ENCODE measurements at places on chromosomes 7 and 10.

DNA sequence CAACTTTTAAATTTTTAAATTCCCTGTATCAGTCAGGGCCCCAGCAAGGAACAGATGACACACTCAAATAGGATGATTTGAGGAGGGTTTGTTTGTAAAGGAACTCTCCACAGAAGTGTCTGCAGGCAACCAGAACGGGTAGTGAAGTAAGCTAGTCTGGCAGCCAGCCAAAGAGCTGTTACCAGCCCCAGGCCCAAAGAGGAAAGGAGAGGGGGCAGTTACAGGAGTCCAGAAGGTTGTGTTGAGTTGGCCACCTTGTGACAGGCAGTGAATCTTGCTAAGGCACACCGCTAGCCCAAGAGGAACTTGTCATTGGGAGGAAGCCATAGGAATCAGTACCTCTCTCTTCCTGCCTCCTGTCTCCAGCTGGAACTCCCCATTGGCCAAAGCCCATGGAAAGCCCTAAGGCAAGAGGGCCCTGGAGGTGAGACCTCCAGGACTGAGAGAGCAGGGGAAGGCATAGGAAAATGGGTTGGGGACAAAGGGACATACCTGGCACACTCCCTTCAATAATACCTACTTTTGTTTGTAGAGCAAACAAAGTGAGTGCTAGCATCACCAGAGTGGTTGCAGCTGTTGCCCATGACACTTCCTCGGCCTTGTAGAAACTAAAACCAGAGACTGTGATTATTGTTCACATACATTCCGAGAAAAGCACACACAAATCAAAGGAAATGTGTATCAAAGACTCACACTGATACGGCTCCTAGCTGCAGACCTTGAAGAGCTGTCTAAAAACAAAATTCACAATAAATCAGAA, 25.4 kb upstream of the GATAD1 start:
- no peak for DNase-seq

- no peak for DNase-seq
Observed at GRCh38 chr7:30476459-30477145, 2.0 kb downstream of the NOD1 start.

- no peak for DNase-seq
Observed at GRCh38 chr10:29763396-29763795, 128.6 kb upstream of the SVIL start.

DNA sequence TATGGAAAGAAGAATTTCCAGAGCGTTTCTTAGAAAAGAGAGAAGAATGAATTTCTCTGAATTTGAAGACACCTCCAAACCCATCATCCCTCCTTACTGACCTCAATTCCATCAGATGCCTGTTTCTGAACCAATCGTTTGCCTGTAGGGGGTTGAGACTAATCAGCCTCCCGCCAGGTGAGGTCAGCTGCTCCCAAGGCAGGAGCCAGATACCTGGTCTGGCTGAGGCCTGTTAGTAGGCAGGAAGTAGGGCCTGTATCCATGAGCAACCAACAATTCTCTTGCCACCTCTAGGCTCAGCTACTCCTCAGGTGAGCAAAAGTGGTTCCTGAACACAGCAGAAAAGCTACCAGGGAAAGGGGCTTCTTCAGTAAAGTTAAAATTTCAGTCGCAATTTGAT, 50.3 kb downstream of the HTR5A start:
- no peak for DNase-seq

GRCh38 chr7:122790591-122790990, 87.9 kb upstream of the RNF148 start:
- DNase-seq = no peak

DNA sequence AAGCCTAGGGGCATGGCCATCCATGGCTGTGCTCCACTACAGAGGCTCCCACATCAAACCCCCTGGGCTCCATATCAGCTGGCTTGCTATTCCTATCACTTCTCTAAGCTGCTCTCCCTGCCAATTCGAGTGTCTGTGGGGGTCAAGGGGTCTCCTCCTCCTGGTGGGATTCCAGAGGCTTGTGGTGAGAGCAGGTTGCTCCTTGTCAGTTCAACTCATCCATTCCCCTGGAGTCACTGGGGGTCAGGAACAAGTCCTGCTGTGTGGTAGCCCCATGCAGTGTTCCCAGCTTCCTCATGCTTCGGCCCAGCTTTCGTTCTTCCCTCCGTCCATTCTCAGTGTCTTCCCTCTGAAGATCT, 86.6 kb upstream of the UNC5B start:
- no peak for DNase-seq

GRCh38 chr7:8762803-8763202, 329.4 kb downstream of the NXPH1 start:
- DNase-seq = no peak

DNA sequence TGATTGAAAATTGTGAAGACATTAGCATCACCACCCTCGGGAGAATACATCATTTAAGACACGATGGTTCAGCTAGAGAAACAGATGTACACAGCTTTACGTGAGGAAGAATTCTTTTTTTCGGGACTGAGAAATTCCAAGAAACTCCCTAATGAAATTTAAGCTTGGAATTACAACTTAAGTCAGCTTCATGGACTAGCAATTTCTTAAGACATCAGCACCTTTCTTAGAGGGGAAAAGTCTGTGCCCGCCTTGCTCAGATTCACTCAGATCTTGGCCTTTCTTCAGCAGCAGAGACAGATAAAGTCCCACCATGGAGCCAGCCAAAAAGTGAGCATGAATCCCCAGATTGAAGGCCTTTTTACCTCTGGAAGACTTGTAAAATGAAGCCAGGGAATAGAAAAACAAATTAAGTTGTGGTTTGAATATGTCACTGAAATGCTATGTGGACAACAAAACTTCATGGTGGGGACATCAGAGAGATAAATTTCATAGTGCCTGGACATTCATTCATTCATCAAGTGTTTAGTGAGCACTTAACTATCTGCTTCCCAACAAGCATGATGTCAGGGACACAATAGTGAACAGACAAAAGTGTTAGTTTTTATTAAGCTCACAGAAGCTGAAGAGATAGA, 32.1 kb downstream of the PRKG1 start:
- DNase-seq = no peak

- DNase-seq = no peak
Observed at GRCh38 chr10:133257489-133258065, 19.1 kb downstream of the ADAM8 start.

DNA sequence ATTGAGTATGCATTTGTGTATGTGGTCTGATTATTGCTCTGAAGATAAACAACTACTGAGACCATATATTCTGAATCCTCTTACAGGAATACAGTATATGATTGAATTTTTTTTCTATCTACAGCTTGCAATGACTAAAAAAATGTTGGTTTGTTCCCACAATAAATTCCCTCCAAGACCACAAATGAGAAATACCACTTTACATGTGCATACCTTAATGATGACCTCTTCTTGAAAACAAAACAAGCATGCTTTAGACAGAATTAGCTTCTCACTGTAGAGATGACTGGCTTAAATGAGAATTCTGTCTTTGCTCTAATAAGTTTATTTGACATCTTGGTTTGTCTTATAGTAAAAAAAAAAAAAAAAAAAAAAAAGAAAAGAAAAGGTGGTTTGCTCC, 241.5 kb downstream of the PCDH15 start:
- DNase-seq = no peak

- no peak for DNase-seq
Observed at GRCh38 chr10:100775386-100775785, 30.0 kb downstream of the PAX2 start.

GRCh38 chr7:22629056-22629455, 97.9 kb upstream of the IL6 start:
- DNase-seq = no peak

- no peak for DNase-seq
Observed at GRCh38 chr7:116543664-116544063, 18.8 kb downstream of the CAV1 start.

GRCh38 chr7:28654110-28654509, 241.8 kb downstream of the CREB5 start:
- no peak for DNase-seq

- DNase-seq = no peak
Observed at GRCh38 chr10:55491712-55492111, 690.7 kb upstream of the PCDH15 start.

GRCh38 chr7:124276005-124276622, 243.2 kb upstream of the TMEM229A start:
- DNase-seq = no peak

DNA sequence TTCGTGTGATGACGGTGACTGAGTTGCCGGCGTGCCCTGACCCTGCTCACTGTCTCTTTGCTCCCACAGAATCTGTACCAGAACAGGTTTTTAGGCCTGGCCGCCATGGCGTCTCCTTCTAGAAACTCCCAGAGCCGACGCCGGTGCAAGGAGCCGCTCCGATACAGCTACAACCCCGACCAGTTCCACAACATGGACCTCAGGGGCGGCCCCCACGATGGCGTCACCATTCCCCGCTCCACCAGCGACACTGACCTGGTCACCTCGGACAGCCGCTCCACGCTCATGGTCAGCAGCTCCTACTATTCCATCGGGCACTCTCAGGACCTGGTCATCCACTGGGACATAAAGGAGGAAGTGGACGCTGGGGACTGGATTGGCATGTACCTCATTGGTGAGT, 199.2 kb downstream of the HECW1 start:
- DNase-seq = no peak

DNA sequence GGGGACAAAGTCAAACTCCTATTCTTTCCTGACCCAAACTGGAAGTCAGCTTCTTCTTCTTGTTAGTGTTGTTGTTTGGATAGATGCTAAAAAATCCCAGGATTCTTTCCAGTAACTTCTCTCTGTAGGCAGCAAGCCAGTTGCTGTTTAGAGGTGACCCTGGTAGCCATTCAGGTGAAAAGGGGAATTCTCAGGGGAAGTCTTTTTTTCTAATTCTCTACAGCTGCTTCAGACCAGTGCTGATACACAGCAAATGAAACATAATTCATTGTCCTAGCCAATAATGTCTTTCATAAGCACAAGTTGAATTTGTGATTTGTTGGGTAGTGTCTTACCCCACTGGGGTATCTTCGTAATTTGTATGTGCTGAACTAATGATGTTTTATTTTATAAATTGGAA, 357.3 kb downstream of the BBS9 start:
- DNase-seq = no peak

DNA sequence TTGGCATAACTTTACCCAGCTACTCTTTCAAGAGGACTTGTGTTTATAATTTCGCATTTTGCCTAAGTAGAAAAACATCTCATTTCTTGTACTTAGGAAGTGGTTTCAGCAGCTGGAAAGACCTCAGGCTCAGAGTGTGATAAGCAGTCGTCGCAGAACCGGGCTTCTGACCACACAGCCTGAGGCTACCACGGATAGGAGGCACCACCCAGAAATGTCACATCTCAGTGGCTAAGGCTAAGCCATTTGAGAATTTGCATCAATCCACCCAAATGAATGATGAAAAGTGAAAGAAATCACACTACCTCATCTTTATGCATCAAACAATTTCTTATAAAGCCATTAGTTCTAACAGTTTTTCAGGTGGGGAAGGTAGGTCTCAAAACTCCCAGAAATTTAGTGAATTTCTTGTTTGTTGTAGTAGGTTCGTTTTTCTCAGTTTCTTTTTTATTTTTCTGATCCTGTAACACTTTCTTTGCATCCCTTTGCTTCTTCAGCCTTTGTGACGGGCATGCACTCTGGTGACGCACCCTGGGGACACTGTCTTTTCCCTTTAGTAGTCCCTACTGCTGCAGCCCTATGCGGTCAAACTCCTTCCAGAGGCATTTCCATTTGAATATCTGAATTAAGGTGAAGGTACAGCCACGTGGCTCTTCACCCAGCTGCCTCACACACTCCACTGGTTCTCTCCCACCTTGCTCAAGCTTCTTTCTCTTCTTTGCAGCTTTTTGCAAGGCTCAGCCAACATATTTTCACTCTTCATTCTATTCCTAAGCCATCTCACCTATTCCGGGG, 68.5 kb downstream of the MAP3K8 start:
- DNase-seq = peak; percentile 53

DNA sequence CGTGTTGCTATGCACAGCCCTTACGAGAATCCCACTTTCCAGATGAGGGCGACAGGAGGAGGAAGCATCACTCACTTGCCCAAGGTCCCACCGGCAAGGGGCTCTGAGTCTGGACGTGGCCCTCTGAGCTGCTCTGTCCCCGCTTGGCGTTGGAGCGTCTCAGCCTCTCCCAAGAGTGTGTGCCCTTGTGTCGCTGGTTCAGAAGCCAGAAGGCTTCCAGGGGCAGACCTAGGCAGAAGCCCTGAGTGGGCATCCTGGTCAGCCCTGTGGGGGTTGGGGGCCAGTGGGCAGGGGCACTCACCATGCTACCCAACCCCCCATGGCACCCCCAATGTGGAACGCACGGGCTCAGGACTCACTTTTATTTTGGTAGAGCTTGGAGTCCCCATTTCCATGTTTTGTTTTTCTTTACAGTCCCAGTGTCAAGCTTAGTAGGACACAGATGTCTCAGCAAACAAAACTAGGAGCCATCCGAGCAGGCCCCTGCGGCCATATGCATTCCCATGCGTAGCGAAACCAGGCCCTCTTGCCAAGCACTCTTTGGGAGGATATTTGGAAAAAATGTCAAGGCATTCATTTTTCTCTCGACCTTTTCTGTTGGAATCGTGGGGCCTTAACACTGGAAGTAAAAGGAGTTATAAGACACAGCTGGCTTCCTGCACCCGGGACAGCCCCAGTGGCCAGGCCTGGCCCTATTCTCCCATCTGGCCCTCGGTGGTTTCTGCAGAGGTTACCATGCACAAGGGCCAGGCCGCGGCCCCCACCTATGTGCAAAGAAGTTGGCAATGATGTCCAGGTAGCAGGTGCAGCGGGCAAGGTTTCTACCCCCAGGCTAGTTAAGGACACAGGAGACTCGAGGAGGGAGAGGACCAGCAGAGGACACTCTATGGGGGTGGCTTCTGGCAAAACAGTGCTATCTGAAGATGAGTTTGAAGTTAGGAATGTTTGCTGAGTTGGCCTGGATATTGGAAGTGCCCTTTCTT, 97.0 kb downstream of the LHPP start:
- no peak for DNase-seq

GRCh38 chr7:90474284-90475210, 5.1 kb downstream of the PTTG1IP2 start:
- DNase-seq = no peak

DNA sequence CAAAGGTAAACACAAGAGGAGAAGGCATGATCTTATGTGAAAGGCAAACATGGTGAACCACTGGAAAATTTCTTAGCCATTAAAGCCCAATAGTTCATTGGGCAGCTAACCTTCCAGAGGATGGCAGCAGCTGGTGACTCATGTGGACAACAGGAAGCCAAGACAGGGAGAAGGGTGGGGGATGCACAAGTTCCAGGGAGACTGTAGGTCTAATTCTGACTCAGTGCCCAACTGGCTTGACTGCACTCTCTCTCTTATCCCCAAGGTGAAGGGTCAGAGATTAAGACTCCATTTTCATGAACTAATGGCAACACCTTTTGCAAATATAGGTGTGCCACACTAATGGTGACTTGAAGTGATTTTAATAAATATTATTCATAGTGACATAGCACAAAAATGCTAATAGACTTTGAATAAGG, 47.9 kb upstream of the SLC35B4 start:
- DNase-seq = no peak

- no peak for DNase-seq
Observed at GRCh38 chr10:46308666-46309450, 22.1 kb downstream of the ANTXRL start.

- no peak for DNase-seq
Observed at GRCh38 chr10:131260452-131261211, 50.9 kb downstream of the TCERG1L start.

- DNase-seq = no peak
Observed at GRCh38 chr10:43845121-43845520, 196.4 kb upstream of the ZNF32 start.

GRCh38 chr10:29859521-29860130, 199.8 kb downstream of the JCAD start:
- no peak for DNase-seq

Measured in CD4-positive, alpha-beta T cell treated with Interleukin-12 subunit alpha and Interleukin-12 subunit beta, for 1 hour (primary cell).